ENCODE measurements at places on chromosomes 5 and 9.
A peak's percentile ranks its signal among the peaks of the same experiment; 100 is the strongest.

GRCh38 chr9:124272118-124272517, 14.4 kb downstream of the NEK6 start:
- no peak for DNase-seq

- DNase-seq: no peak
These were observed 132.7 kb downstream of the TSSK1B start for GRCh38 chr5:113302120-113302519.

GRCh38 chr5:160385496-160385895, 14.4 kb downstream of the FAM200C start:
- no peak for DNase-seq

- no peak for DNase-seq
These were observed 90.3 kb downstream of the ANKRD55 start for GRCh38 chr5:56142614-56143372.

- DNase-seq: no peak
These were observed 11.5 kb downstream of the LARP1 start for GRCh38 chr5:154766558-154767281.

DNA sequence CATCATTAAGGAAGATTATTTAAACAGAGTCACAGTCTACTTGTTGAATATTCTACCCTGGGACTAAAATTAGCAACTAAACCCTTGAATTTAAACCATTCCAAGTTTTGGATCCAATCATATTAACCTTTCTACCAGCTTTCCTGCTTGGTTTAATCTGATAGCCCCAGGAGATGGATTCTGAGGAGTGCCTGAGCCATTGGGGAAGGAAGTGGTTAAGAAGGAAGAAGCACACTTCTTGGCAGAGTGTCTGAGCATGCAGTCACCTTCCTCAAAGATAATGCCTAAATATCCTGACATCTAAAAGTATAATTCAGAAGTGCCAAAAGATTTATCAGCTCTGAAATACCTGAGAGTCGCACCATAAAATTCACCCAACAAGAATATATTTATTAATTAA, 74.1 kb upstream of the SNCAIP start:
- no peak for DNase-seq

GRCh38 chr9:114687034-114687433, 5.0 kb upstream of the TEX48 start:
- DNase-seq: no peak

DNA sequence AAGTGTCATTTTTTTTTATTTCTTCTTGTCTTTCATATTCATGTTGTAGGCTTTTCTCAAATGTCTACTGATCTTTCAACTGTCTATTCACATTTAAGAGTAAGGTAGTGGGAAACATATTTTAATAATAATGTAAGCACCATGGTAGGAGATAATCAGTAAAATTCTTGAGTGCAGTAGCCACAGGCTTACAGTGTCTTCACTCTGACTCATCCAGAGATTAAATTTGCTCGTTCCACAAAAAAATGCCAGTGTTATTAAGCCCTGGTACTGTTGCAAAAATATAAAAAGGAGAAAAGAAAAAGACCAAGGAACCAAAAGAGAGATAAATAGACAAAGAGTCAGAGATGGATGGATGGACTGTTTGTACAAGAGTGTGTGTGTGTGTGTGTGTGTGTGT, 43.0 kb downstream of the PARP8 start:
- no peak for DNase-seq

DNA sequence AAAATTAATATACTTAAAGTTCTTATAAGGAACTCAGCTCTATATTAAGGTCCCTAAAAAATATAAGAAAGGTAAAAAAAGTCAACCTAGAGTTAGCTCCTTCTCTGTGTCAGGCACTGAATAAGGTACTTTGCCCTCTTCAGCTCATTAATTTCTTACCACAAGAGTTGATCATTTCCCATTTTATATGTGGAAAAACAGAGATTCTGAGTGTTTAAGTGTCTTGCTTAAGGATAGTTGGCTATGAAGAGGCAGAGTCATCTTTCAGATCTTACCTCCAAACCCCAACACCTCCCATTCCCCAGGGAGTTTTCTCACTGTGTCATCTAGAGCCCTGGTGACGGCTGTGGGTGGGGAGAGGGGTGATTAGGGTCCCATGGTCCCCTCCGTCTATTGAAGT, 40.6 kb downstream of the INSYN2B start:
- DNase-seq: no peak

GRCh38 chr9:19493174-19493811, 84.5 kb downstream of the ACER2 start:
- peak; percentile 36 for DNase-seq

All from C1 segment of cervical spinal cord (tissue), 14 donors.